Smooth muscle cell of trachea (primary cell): ENCODE measurements at places on chromosomes 7 and 10. TPM values are rescaled to one million over a fixed set of nuclear protein-coding genes. Genes with fewer than 3 reads are reported as not detected.

The AKR1C8 gene
- not detected in 2 replicates for total RNA-seq

The AKR1B15 gene
- total RNA-seq, result under 0.01 TPM in 1 of 2 replicates, not detected in the other

The HOGA1 gene
- 1.3 and 3.3 TPM in 2 replicates for total RNA-seq

The SPDYE2B gene
- not detected in 2 replicates for total RNA-seq

The GPR15LG gene
- total RNA-seq, result not detected in 2 replicates

The PRKAR2B gene
- total RNA-seq, result 5.8 and 6.4 TPM in 2 replicates

The FAM200A gene
- total RNA-seq, result 10.8 and 11.3 TPM in 2 replicates

The OR2A12 gene
- total RNA-seq, result not detected in 2 replicates

The OPALIN gene
- total RNA-seq, result not detected in 2 replicates

The TUBAL3 gene
- not detected in 2 replicates for total RNA-seq

The IGFBP1 gene
- total RNA-seq, result not detected in 2 replicates

The CPA1 gene
- total RNA-seq, result not detected in 2 replicates

The GIMAP2 gene
- total RNA-seq, result 0.58 and 0.83 TPM in 2 replicates

The TFPI2 gene
- 6.6 and 14.5 TPM in 2 replicates for total RNA-seq

The CDK14 gene
- 42.8 and 68.5 TPM in 2 replicates for total RNA-seq

The TRIL gene
- 0.50 and 0.58 TPM in 2 replicates for total RNA-seq

The PRR15 gene
- total RNA-seq, result not detected in 2 replicates

The SLC16A9 gene
- 0.33 and 1.9 TPM in 2 replicates for total RNA-seq

The SPDYE3 gene
- not detected in 2 replicates for total RNA-seq

The TMEM236 gene
- total RNA-seq, result under 0.01 TPM in 2 replicates

The RBAK gene
- total RNA-seq, result 6.8 and 7.7 TPM in 2 replicates

The GDF2 gene
- total RNA-seq, result not detected in 2 replicates

The UNC5B gene
- total RNA-seq, result 12.9 and 34.2 TPM in 2 replicates

The JAZF1 gene
- 9.6 and 10.8 TPM in 2 replicates for total RNA-seq

The FBXL15 gene
- total RNA-seq, result 12.5 and 14.1 TPM in 2 replicates

The ARHGAP22 gene
- total RNA-seq, result 60.2 and 70.8 TPM in 2 replicates

The PRRT4 gene
- total RNA-seq, result under 0.01 TPM in 1 of 2 replicates, not detected in the other

The SH2D4B gene
- total RNA-seq, result not detected in 2 replicates

The EVX1 gene
- not detected in 2 replicates for total RNA-seq

The ANK3 gene
- total RNA-seq, result 0.99 and 4.5 TPM in 2 replicates

The MRPL32 gene
- 34.4 and 54.4 TPM in 2 replicates for total RNA-seq

The HOXA11 gene
- total RNA-seq, result under 0.01 TPM in 1 of 2 replicates, not detected in the other

The BLNK gene
- total RNA-seq, result 0.17 TPM in 1 of 2 replicates, not detected in the other
